Activated T-helper 1 cell treated with Interleukin-2 at 50 U/mL for 16 hours (primary cell): ENCODE measurements at places on chromosomes 7 and 10.

DNA sequence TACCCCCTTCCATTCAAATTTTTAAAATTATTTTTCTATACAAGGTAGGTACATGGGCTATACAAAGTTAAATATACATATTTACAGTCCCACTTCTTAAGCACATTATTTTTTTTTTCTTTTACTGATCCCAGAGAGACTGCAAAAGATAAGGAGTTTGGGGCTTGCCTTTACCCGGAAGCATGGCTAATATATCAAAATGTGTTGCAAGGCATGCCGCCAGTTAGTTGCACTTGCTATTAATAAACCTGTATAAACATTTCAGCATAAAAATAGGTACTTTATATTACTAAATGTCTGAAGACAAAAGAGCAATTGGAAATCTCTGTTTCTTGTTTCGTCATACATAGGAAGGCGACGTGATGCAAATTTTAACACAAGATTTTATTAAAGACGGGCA, 21.5 kb upstream of the PDLIM1 start:
- no peak for DNase-seq

- DNase-seq = no peak
These were observed 251.0 kb upstream of the TAC1 start for GRCh38 chr7:97480772-97481390.

- DNase-seq = no peak
These were observed 361.8 kb downstream of the MAGI2 start for GRCh38 chr7:79091661-79092060.

DNA sequence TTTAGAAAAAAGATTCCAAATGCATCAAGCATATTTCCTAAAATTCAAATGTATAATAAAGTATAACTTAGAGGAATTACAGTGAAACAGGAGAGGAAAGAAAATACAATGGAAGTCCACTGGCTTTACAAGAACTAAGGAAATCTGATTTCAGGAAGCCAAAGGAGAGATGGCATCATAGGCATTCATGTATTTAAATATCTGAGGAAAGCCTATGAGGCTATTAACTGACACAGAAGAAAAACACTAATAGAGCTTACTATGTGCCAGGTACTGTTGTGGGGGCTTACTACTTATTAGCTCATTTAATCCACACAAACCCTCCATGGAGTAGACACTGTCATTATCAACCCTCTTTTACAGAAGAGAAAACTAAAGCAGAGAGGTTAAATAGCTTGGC, 92.2 kb downstream of the SRPK2 start:
- no peak for DNase-seq

DNA sequence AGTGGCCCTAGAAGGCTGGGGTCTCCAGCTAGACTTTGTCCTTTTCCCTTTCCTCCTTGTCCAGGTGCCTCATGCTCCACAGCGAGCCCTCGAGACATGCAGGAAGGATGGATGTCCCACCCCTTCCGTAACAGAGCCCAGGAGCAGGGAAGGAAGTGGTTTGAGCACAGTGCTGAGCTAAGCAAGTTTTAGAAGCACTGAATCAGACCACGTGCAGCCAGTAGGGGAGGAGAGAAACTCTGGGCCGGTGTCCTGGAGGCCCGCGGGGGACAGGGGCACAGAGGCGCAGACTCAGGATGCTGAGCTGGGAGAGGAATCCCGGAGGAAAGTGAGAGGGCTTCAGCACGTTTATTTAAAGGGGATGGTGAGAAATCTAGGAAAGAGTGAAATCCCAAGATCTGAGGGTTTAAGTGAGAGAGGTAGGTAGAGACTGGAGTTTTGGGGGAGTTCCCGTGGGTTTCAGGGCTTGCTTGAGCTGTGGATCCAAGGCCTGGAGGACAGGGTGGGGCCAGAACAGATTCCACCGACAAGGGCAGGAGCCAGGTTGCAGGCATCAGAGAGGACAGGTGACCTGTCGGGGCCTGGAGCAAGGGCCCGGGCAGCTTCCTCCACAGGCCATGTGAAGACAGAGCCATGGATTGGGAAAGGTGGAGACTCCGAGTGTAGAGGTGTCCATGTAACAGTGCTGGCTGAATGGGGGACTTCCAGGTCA, 4.4 kb upstream of the IRF5 start:
- peak; percentile 25 for DNase-seq

DNA sequence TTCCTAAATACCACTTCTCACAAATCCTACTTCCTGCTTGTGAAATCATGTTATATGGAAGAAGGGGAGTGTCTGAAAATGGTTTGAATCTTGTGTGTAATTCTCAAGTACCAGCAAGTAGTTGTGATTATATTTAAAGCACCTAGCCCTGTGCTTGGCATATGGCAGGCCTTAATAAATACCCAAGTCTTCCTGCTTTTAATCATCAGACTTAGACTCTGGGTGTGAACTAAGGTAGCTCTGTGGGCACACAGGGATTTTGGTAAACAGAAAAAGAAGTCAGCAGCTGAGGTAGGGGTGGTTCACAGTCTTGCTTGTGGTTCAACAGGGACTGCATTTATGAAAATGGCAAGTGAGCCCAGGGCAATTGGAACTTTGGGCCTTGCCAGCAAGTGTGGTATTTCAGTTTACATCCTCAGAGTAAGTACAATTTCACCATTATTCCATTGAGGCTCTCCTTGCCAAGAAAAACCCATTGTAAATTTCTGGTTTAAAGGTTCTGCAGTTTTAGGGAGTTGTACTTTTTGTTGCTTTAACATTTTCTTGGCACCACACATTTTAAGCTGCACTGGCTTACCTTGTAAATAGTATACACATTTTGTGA, 215.5 kb downstream of the AUTS2 start:
- no peak for DNase-seq

DNA sequence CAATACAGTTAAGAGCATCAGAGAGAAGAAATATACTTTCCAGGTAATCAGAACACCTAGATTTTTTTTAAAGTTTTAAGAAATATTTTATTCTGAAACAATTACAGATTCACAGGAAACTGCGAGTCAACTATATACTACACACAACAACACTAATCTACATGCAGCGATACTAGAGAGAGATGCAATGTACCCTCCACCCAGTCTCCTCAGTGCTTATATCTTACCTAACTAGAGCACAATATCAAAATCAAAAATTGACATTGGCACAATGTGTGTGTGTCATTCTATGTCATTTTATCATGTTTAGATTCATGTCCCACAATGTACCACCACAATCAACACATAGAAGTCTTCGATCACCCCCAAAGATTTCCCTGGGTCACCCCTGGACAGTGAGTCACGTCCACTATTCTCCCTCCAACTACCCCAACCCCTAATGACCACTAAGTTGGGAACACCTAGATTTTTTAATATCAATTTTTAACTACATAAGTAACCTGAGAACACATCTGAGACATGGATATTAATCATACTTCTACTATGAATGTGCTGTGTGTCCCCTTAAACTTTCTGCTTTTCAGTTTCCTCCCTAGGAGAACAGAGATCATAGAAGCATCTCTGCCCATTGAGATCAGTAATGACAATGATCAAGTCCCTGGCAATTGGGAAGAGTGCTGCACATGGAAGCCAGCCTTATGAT, 86.5 kb downstream of the GSAP start:
- DNase-seq = no peak

GRCh38 chr7:20317413-20317812, 13.3 kb upstream of the ITGB8 start:
- no peak for DNase-seq

DNA sequence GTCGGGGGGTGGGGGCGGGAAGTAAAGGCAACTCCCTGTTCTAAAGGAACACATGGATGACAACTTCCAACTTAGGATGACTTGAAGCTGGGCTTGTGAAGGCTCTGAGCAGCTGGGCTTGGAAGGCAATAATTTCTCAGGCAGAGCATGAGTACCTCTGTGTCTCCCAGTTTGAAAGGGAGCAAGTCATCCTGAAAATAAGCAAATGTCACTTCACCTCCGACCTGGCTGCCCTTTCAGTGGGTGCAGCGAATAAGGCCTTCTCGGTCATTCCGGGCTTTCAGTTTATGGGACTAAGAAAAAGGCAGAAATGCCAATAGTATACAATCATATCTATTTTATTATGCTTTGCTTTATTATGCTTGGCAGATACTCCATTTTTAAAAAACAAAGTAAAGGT, 15.3 kb upstream of the ADAMTS14 start:
- no peak for DNase-seq

- DNase-seq = no peak
These were observed 79.5 kb downstream of the TCERG1L start for GRCh38 chr10:131231965-131232541.

DNA sequence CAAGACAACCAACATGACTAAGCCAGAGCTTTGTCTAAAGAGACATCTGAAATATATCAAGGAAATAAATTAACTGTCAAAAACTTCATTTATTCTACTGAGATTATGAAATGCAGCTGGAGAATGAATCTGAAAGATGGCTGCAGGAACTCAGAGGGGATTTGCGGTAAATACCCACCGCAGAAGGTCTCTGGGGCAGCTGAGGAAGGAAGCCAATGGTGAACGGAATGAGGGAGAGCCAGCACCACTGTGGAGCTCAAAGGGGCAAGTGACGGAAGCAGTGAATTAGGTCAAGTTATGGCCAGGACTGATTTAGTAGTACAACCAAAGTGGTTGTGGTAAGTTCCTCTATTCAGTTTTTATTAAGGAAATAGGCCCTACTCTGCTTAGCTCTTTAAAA, 215.3 kb upstream of the GLI3 start:
- DNase-seq = no peak

DNA sequence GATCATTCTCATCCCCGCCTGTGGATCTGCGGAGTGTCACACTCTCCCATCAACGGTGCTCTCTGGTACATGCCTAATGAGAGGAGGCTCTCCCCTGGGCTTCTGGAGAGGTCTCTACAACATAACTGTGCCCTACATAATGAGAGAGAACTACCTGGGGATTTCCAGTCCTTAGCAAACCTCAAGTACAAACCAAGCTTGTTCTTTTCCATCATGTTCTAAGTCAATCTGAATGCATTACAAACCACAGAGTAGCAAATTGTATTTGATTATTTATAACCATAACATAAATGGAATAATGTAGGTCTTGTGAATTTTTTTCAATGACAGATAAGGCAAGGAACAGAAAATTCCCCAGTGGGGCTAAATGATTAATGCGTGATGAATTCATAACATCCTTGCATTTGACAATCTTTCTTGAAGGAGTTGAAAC, 412.4 kb upstream of the NRP1 start:
- DNase-seq = no peak

GRCh38 chr7:113799896-113800295, 118.9 kb downstream of the PPP1R3A start:
- DNase-seq = no peak

DNA sequence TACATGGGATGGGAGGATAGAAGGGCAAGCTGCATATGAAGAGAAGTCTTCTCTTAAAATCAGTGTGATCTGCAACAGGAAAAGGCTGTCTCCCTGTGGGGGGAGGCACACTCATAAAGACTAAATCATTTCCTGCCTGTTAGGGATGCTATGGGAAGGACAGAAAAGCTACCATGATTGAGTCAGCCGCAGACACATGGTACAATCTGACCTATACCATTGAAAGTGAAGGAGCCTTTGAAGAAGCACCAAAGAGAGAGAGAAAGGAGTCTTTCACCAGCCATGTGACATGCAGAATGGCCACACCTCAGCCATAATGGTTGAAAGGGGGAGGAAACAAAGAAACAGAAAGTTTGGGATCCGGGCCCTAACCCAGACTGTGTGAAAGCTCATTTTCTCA, 29.1 kb downstream of the NUDCD3 start:
- DNase-seq = no peak

GRCh38 chr7:29270594-29271318, 76.2 kb downstream of the CHN2 start:
- DNase-seq = no peak

- DNase-seq = no peak
These were observed 3.5 kb upstream of the INHBA start for GRCh38 chr7:41706228-41706930.

- no peak for DNase-seq
These were observed 135.9 kb downstream of the ABCA13 start for GRCh38 chr7:48307041-48307714.

DNA sequence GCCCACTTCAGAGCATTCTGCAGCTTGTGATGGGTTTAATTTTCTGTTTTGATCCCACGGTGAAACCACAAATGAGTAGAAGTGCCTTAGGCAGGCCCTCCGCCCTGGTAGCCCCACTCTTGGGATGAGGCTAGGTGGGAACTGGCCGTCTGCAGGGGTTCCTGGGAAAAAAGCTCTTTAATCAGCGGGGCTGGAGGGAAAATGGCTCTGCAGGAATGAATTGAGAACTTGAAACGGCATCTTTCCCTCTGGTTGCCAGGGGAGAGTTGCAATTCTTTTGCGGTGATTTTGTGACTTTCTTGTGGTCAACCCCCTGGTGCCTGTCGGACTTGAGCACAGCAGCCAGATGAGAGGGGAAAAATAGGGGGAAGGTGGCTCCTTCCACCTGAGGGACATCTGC, 32.7 kb downstream of the COL26A1 start:
- no peak for DNase-seq

- DNase-seq = no peak
These were observed 28.8 kb downstream of the CACUL1 start for GRCh38 chr10:118725886-118726500.

DNA sequence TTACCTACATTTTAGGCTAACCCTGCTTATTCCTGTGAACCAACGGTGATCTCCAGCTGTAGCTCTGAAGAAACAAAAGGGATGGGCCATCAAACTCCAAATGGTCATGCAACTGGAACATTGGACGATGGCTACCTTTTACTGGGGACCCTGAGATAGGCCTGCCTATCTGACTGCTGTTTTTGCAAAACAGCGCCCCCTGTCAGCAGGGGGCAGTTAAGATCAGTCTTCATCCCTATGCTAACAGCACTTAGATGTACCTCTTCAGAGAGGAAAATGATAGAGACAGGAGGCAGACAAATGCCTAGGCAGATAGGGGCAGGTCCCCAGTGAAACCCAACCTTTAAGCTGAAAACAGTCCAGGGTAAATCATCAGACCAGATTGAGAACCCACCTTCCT, 1085.4 kb upstream of the SORCS1 start:
- no peak for DNase-seq

GRCh38 chr10:115118346-115118745, 25.2 kb downstream of the ATRNL1 start:
- no peak for DNase-seq

- no peak for DNase-seq
These were observed 921.0 kb downstream of the GATA3 start for GRCh38 chr10:8975535-8975934.
